ENCODE measurements at places on chromosomes 7 and 10.

DNA sequence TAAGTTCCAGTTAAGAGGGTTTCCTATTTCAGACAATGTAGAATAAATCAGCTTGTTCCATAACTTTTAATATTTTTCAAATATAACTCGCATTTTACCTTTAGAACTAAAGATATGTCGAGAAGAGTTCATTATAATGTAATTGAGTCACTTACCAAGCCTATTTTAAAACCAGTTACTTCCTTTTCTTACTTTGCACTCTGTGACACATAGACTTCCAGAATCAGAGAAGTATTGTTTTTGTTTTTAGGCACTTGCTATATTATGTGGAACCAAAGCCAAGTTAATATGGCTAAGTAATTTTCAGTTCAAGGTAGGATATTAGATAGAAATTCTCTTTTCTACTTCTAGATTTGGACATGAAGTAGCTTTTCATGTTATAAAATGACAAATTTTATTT is 182.7 kb upstream of the PRPS1L1 start:
- DNase-seq: no peak

DNA sequence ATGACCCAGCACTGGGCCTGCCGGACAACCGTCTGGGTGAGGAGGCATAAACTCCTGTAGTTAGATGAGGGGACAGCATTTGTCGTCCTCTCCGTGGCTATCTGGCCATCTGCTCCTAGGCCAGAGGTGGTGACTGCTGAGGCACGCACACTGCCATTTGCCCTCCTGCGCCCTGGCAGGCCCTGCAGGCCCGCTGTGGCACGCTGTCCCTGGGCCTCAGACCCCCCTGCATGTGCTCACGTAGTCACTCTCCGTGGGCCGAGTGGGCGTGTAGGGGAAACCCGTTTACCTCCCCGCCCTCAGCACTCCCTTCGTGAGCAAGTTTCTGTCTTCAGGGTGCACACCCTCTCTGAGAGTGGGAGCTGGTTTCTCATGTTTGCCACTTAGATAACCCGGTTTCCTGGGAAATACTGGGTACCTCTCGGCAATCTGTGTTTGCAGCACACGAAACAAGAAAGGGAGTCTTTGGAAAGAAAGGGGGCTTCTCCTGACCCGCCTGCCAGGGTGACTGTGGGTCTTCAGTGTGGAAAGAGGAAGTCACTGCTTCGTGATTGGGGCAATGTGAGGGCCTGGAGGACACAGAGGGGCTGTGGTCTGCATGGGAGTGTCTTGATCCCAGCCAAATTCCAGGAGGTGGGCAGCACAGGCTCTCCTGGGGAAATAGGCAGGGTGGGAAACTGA is 10.8 kb downstream of the ADAMTS14 start:
- no peak for DNase-seq

GRCh38 chr10:108051218-108051617 is 886.7 kb upstream of the SORCS1 start:
- no peak for DNase-seq

DNA sequence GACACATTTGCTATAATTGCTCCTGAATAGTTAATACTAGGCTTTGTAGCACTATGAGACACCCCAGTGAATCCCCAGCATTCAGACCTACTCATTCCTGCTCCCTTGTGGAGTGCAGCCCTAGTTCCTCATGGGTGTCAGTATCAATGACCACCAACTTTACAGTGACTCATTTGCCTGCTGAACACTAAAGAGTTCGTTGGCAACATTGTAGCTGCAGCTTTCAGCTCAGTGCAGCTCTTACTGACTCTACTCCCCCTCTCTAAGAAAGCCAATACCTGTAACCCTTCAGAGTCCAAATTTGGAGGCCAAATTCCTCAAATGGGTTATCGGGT is 127.1 kb upstream of the MTPN start:
- DNase-seq: no peak

GRCh38 chr7:15041226-15041625 is 138.7 kb upstream of the DGKB start:
- DNase-seq: no peak

DNA sequence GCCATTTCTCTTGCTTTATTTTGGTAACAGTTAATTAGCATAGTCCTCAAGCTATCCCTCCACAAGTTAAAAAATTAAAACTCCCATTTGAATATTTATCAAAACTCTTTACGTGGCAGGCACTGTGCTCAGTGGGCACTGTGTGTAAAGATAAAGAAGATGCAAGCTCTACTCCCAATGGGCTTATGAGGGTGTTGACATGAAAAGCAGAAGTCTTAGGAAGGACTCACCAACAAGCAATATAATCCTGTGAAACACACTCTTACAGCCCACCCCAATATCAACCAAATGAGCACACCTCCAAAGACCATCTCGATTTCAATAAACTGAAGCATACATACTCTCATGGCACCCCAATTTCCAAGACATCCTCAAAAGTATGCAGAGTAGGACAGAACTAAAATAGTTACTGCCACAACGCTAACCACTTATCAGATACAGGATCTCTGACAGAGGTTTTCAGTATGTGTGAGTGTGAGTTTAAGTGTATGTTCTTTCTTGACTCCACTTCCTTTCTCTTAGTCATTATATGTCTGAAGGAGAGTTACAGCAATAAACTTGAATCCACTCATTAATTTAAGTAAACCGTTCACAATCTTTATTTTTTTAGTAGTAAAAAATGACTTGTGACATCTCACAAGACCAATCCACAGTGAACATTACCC is 120.0 kb downstream of the PDE1C start:
- DNase-seq: no peak

DNA sequence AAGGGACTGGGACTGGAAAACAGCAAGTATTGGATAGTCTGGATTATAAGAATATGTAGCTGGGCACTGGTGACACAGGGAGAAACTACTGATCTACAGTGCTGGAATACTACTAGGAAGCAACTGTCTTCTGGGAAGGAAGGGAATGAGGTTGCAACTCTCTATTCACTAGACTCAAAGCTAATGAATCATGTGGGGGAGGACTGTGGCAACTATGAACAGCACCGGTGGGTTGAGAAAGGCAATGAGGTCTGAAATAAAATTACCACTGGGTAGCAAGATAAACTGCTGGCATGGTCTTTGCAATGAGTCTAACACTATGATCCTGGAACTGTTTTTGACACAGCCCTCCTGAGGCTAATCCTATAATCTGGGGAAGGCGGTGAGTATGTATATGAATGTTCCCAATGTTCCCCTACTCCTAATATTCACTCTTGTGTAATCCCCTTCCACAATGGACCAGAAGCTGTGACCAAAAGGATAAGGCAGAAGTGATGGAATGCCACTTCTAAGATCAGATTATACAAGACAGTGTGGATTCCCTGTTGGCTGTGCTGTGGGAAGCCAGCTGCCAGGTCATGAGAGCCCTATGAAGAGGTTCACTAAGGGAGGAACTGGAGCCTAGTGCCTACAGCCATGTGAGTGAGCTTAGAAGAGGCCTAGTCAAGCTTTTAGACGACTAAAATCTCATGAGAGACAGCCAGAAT is 101.3 kb upstream of the DNAJB12 start:
- no peak for DNase-seq

DNA sequence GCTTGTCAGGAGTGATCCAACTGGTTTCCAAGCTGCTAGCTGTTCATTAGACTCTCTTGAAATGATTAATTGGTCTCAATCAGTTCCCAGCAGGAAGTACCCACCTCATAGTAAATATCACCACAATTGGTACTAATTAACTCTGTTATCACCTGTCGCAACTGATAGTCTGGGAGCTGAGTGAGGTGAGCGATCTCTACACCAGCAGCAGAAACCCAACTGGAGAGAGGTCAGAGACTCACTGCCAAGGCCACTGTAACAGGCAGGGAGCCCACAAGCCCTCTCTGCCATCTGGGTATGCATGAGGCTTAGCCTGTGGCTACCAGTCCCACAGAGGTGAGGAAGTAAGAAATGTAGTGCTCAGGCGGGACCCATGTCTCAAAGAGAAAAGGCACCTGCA is 245.5 kb downstream of the DYNC1I1 start:
- no peak for DNase-seq

GRCh38 chr7:116093516-116094301 is 63.1 kb upstream of the TFEC start:
- DNase-seq: no peak

DNA sequence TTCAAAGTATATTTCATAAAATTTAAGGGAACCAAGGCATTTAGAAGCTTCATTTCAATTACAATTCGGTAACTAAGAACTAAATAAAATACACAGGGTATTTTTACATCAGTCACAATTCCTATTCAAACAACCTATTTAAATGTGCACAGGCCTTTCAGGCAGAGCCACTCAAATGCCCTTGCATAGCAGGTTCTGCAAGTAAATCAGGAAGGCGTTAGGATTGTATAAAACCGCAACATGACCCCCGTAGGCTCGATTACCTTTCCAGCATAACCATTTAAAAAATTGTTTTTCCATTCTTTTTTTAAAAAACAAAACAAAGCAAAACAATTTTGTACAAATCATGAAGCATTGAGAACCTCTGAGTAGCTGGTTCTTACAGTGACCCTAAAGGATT is 289.9 kb upstream of the SP8 start:
- DNase-seq: no peak

DNA sequence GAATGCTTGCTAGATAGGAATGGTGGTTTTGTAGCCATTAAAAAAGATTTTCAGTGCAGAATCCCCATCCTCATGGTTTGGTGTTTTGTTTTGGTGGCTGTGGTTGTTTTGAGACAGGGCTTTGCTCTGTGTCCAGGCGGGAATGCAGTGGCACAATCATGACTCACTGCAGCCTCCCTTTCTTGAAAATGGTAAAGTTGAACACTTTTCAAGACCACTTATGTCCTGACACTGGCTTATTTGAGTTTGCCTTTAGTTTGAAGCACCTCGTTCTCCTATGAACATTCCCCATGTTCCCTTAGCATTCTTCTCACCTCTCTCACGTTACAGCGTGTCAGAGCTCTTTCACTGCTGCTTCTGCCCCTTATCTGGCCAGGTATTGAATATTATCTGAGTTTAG is 140.1 kb downstream of the LRRC4 start:
- DNase-seq: no peak

DNA sequence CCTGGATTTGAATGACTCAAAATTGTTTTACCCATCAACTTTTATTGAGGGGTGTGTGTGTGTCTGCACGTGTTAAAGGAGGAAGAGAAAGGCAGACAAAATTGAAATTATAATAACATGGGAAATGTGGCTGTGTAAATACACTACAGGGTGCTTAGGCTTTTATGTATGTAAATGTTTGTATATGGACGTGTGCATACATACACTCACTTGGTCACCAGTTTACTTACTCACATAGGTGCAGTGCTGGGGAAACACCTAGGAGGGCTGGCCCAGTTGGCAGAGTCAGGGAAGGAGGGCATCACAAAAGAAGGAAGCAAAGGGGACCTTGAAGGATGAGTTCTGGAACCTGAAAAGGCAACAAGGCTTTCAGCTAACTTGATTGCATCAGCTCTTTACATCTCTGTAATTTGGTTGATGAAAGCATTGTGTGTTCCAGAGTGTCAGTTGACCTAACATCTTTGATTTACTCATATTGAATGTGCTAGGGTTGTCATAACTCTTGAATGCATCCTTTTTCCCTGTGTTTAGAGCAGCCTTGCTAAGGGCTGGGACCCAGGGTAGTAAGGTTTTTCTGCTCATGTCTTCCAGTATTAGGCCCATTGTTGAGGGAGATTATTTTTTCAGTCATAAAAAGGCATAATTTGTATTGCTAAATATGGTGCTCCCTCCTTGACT is 10.2 kb downstream of the WDR11 start:
- DNase-seq: no peak

DNA sequence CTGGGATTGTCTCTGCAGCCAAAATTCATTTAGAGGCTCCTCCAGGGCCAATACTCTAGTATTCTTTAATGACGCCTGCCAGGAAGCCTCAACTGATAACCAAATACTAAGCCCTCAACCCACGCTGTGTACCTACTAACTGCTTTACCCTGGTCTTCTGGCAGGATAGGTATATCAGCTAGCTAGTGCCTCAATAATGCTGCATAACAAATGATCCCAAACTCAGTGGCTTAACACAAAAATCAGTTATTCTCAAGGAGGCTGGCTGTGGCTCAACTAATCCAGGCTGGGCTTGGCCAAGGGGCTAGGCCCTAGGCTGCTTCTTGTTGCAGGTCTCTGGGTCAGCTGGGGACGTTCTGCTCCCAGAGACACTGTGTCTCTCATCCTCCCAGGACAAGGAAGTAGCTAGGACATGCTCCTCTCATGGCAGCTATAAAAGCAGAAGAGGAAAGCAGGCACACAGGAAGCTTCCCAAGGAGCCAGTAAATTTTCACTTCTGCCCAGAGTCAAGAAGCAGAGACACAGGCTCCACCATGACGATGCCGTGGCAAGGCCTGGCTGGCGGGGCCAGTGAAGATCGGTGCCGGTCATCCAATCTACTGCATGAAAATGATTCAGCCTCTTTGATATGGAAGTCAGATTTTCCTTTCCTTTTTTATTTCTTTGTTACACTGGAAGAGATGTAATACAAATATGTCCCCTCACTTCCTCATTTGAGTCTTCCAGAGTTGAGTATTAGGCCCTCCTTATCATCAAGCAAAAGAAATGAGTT is 28.6 kb upstream of the COL13A1 start:
- DNase-seq: no peak

DNA sequence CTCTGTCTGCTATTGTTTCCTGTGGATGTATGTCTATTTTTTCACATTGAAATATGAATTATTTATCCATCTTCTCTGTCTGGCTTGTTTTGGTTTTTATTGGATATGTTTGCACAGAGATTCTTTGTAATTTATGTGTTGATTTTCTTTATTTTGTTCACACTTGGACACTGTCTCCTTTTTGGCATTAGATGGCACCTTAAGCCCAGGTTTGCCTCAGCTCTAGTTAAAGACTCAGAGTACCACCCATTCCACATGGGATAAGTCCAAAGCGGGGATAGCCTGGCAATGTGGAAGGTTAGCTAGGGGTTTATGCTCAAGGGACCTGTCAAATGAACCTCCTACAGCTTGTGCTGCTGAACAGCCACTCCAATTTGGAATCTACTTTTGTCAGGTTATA is 14.1 kb downstream of the FEZF1 start:
- no peak for DNase-seq

DNA sequence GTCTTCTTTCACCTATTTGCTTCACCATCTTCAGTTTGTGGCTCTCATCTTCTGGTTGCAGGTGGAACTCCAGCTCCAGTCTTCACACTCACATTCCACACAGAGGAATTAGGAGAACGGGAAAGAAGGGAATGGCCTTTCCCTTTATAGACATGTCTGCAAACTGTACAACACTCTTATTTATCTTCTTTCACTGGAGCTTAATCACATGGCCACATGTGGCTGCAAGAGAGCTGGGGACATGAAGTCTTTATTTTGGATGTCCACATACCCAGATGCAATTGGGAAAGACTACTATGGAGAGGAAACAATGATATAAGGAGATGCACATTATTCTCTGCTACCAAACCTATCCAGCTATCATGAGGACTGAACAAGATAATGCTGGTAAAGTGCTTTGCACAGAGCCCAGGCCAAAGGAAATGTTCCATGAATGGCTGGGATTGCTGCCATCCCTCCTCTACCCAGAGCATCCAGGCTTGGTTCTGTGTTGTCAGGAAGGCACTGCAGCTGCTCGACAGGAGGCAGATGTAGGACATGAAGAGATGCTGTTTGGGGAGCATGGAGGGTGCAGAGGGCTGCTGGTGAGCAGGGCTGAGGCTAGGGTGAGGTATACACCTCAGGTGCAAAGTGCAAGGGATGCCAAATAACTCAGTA is 183.8 kb upstream of the TBX20 start:
- no peak for DNase-seq
